ENCODE measurements at places on chromosomes 5 and 9.

DNA sequence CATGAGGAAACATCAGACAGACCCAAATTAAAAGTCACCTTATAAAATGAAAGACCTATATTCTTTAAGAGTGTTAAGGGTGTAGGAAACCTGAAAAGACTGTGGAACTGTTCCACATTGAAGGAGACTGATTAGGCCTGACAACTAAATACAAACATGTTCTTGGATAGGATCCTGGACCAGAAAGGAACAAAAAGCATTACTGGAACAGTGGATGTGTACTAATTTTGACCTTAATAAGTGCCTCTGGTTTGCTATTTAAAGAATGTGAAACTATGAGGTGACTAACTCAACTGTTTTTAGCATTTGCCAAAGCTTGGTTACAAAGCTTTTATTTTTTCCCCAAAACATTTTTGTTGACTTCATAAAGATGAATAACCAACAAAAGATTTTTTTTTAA, 340.6 kb downstream of the CAAP1 start:
- no peak for DNase-seq

DNA sequence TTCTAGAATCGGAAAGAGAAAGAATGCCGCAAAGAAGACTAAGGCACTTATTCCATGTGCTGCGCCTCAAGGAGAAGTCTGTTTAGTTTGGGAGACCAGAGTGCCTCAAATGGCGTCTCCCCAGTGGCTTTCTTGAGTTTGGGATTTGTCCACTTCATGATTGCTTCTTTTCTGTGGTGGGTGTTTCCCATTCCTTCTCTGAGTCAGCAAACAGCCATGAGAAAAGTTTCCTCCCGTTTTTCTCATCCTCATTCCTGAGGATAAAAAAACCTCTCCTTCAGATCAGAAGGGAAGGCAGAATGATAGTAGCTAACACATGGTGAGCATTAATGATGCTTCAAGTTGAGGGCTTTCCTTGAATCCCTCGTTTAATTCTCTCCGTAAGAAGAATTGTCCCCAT, 275.9 kb upstream of the WWC1 start:
- no peak for DNase-seq

- DNase-seq: no peak
Measured at GRCh38 chr9:101477736-101478135, 42.2 kb upstream of the ALDOB start.

DNA sequence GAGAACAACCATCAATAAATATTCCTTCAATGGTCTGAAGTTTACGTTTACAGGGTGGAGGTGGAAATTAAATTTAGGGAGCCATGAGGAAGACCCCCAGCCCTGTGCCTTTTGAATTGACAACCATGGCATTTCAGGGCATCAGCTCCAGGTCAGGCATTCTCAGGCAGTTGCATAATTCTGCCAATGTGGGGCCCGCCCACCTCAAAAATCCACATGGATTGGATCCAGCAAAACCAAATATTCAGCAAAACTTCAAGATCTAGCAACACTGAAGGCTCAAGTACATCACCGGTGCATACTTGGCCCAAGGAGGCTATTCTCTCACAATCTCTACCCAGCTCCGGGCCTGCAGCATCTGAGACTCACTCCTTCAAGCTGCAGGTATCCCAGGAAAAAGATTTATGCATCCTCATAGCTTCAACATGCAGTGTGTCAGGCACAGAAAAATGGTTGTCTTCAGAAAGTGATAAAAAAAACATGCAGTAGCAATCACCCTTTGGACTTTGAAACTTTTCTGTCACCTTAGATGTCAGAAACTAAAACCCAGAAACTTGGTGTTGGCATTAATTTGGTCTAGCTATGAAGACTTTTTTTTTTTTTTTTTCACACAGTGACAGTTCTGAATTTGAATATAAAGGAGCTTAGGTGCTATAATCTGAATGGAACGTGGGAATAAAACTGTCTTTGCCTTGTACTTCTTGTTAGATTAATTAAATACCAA, 21.4 kb upstream of the ANXA2R start:
- no peak for DNase-seq

GRCh38 chr5:141779503-141779973, 97.5 kb upstream of the ARAP3 start:
- no peak for DNase-seq

- no peak for DNase-seq
Measured at GRCh38 chr9:134560654-134561053, 80.9 kb upstream of the COL5A1 start.

- no peak for DNase-seq
Measured at GRCh38 chr9:133862585-133863256, 124.6 kb upstream of the SARDH start.

- DNase-seq: no peak
Measured at GRCh38 chr5:36363744-36364143, 62.0 kb upstream of the RANBP3L start.

GRCh38 chr9:130662970-130663257, 1.5 kb upstream of the PRDM12 start:
- no peak for DNase-seq

DNA sequence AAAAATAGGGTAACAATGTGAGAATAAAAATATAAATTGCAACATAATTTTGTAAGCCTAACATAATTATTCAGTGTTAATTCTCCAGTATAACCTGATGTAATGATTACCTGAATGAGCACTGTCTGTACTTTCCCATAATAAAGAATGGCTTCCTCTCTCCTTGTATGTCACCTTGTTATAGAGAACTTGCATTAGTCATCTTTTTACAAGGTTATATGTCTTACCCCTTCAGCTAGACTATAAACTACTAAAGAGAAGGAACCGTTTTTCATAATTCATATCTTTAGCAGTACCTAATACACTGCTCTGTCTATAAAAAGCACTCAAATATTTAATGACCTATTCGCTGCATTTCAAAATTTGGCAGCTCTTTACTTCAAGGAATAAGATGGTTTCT, 19.8 kb downstream of the STRBP start:
- no peak for DNase-seq

DNA sequence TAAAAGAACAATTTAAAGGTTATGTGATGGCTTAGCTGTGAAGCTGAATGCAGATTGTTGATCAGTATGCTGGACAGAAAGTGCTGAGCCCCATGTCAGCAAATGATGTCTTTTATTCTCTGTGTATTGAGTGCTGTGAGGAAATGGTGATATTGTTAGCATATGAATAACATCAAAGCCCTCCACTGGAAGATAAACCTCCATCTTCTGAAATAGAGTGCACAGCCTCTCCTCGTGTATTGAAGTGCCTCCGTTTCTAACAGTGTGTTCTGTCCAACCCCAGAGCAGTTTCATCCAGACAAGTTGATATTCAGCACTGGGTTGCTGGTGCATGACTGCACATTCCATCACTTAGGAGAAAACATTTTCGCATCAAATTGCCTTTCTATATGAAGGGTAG, 242.9 kb downstream of the CSNK1G3 start:
- no peak for DNase-seq

GRCh38 chr9:86326536-86326935, 27.7 kb downstream of the TUT7 start:
- DNase-seq: no peak

DNA sequence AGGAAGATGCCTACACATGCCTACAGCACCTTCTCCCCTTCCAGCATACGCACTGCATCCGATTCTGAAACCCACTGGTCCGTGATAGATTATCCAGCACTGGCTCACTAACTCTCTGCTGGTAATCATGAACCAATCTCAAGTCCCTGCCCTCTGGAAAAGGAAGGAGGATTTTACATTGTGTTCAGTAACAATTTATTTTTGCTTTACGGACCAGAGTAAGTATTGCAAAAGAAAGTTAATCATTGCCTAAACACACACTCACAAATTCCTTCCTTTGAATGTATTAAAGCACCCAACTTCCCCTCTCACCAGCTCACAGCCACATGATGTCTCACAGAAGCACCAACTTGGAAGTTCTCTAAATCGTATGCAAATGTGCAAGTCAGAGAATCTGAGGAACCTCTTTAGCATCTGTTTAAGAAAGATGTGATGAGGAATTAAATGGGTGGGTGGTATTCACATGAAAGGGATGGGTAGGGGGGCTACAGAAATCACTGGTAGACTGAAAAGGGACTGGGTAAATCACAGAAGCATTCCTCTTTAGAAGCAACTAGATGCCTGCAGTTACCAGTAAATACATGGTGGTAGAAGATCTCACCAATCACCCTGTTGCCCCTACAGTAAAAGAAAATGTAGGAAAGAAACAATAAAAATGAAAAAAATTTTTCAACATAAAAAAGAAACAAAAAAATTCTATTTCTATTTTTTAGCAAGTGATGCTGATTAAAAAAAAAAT, 8.4 kb downstream of the GNAQ start:
- DNase-seq: no peak

DNA sequence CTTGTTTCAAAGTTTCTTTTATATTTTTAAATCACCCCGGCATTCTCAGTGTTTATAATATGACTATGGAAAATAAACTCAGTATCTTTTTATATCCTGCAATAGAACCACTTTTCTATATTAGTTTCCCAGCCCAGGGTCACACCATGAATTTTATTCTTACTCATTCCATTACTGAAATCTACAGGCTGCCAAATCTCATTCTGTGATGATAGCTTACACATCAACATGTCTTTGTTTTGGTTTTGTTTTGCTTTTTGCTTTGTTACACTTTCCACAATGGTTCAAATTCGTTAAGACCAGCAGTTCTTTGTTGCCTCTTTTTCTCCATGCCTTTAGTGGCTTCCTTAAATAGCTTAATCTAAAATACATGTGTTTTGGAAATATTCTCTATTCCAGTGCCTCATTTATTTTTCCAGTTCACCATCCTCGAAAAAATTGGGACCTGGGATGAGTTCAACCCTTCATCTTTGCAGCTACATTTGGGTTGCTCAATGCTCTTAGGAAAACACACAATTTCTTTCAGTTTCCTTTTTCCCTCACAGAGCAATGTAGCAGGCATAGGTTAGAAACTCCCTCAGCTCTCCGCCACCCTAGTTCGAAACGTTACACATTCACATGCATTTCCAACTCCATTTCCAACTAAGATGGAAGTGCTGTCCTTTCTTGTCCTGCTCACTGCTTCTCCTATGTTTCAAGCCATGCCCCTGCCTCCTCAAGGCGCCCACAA, 1146.3 kb downstream of the MAT2B start:
- DNase-seq: no peak

GRCh38 chr5:148202531-148203203, at the start of gene SPINK6:
Gene SPINK6, plus strand, starts transcription at chr5:148203042. Its CDS starts 55 bp downstream, at chr5:148203097.
- no peak for DNase-seq

- DNase-seq: no peak
Measured at GRCh38 chr9:88742483-88742882, 207.5 kb downstream of the NXNL2 start.

- peak; percentile 55 for DNase-seq
Measured at GRCh38 chr9:122988920-122989621, 44.4 kb upstream of the GPR21 start.

DNA sequence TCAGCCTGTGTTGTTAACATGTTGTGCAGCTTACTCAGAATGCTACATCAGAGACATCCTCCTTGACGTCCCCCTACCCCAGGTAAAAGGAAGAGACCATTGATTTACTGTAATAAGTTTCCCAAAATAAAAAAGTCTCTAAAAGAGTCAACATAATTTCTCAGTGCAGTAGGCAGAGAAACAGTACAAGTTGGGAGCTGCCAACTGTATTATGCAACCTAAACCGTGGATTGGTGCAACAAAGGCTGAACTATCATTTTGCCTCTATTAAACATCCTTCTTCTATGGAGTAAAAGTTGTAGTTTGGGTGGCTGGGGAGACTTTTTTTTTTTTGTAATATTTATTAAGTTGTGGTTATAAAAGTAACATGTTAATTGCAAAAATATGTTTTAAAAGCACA, 208.0 kb downstream of the NR3C1 start:
- no peak for DNase-seq

DNA sequence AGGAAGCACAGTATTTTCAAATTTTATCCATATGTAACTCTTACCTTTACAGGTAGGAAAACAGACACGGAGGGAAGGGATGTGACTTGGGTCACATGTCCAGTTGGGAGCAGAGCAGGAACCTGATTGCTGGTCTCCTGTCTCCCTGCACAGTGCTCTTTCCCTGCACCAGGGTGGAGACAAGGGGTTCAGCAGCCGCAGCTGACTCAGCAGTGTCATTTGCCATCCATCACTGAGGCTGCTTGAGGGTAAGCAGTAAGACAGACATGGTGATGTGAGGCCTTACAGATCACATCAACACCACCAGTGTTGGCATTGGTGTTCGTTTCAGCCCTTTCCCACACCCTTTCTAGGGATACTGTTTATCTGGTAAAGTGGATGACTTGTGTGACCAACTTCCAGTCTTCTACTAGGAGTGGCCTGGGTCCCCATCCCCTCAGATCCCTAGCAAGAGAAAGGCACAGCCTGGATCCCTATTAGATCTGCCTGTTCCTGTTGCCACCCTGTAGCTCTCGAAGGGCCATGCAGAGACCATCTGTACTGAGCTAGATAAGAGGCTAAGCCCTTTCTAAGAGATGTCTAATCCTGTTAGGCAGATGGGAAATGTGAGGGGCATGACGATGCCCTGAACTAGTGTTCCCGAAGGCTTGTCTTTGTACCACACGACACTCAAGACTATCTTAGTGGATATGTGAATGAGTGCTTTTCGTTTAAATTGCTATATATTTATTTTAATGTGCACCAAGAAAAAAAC, 29.1 kb downstream of the FRMPD1 start:
- DNase-seq: no peak

DNA sequence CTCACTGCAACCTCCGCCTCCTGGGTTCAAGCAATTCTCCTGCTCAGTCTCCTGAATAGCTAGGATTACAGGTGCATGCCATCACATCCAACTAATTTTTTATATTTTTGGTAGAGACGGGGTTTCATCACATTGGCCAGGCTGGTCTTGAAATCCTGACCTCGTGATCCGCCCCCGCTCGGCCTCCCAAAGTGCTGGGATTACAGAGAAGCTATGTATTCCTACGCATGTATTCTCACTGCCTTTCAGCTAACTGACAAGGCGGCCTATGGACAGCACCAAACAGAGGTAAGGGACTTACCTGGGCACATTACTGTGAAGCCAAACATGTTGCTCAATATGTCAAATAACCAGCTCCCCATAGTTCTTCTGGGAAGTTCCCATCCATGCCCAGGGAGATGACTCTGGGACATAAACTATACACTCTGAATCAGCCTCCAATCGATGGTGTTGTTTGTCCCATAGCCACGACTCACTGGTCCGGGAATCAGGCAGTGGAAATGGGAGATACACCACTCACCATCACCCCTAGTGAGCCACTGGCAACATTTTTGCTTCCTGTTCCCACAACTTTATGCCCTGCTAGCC, 114.6 kb downstream of the SYK start:
- no peak for DNase-seq

- DNase-seq: no peak
Measured at GRCh38 chr9:89425921-89426383, 72.0 kb downstream of the SEMA4D start.

DNA sequence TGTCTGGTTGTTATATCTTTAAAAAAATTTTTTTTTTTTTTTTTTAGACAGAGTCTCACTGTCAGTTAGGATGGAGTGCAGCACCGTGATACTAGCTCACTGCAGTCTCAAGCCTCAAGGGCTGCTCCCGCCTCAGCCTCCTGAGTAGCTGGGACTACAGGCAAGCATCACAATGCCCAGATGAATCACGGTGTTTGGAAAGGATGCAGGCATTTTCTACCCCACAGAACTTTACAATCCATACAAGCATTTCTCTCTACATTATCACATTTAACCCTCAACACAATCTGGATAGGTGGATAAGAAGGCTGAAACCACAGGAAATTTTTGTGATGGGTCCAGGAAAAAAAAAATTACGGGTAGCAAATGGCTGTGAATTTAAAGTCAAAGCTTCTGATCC, 5.8 kb upstream of the PCA3 start:
- DNase-seq: no peak

Data from activated CD4-positive, alpha-beta T cell treated with anti-CD3 and anti-CD28 coated beads, Interleukin-10, Interleukin-2, amounts not matched to agents 100 ng/mL and 50 ng/mL, durations not matched to agents 16 hours and 8 hours (primary cell).